CD4-positive, CD25-positive, alpha-beta regulatory T cell (primary cell): ENCODE measurements at places on chromosomes 1 and 21. TPM values are rescaled to one million over a fixed set of nuclear protein-coding genes. Genes with fewer than 3 reads are reported as not detected.

DNA sequence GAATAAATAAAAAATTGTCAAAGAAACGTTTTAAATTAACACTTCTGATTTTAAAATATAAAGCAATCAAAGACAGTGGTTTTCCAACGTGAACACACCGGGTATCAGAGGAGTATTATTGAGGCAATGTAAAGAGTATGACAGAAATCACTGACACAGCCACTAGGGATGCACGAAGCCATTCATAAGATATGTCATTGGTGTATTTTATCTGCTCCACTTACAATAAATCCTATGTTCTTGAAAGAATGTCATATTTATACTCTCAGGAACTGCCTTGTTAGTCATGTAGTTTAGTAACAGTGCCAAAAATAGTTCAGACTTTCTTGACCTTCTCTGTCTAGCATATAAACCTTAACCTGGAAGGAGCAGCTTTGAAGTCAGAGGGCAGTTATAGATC is 835.0 kb upstream of the NCAM2 start:
- no peak overlapping the region for H3K27ac ChIP-seq
- no peak overlapping the region for H3K4me3 ChIP-seq
- H3K4me1 ChIP-seq = no peaks in the 10 kb centered on the region
- H3K36me3 ChIP-seq = no peaks in the 10 kb centered on the region

GRCh38 chr21:22363504-22363903 is 1365.3 kb downstream of the NCAM2 start:
- H3K27me3 ChIP-seq = no peaks in the 10 kb centered on the region
- no peak overlapping the region for H3K4me3 ChIP-seq
- H3K36me3 ChIP-seq = no peaks in the 10 kb centered on the region

GRCh38 chr1:97423403-97423802 is 497.4 kb downstream of the DPYD start:
- no peaks in the 10 kb centered on the region for H3K27me3 ChIP-seq
- H3K36me3 ChIP-seq = peaks cover 2% of the 10 kb centered on the region
- no peak for DNase-seq
- H3K4me3 ChIP-seq = no peak overlapping the region

YIPF1 gene
- 16.0 TPM for total RNA-seq

ATP8B2 gene
- 267 TPM for total RNA-seq

SPATA45 gene
- not detected for total RNA-seq

DNA sequence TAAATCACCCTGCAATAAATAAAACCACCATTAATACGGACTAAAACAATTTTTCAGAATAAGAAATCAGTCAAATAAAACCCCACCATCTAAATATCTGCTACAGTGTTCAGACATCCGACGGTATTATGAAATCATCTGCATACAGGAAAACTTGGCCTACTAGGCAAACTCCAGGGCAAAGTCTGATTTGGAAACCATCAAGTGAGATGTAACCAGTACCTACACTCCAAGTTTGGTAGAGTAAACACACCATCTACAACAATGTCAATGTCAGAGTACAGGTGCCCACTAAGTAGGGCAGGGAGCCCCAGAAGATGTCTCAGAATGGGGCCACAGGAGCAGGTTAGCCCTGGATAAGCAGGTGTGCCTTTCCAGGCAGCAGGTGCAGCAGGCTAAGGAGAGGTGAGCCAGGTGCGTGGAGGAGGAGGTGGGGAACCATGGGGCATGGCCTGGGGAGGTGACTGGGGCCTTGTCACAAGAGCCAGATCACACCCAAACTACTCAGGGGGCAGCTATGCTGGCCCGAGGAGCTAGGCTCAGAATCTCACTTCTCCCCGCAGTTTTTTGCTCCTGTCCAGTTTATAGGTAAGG is 59.6 kb downstream of the CAPZB start:
- H3K4me1 ChIP-seq = peaks cover 50% of the 10 kb centered on the region
- H3K27me3 ChIP-seq = no peaks in the 10 kb centered on the region
- DNase-seq = no peak
- no peak overlapping the region for H3K4me3 ChIP-seq
- H3K27ac ChIP-seq = no peak overlapping the region

DNA sequence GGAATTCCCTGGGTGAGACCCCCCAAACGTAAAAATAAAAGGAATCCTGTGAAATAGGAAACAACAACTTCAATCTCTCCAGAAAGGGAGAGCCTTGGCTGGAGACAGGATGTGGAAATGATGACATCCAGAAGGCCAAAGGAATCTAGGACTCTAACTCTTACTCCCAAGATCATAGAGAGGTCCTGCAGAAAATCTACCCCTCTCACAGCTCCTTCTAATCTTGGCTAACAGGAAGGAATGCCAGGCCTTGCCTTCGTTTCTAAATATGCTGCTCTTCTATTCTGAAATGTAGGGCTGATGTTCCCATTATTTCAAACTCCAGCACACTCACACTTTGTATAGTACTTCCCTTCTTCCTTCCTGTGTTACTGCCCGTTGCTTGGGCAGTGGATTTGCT is 40.7 kb downstream of the ARHGEF11 start:
- no peak overlapping the region for H3K27ac ChIP-seq
- no peak overlapping the region for H3K4me3 ChIP-seq
- no peaks in the 10 kb centered on the region for H3K36me3 ChIP-seq
- H3K4me1 ChIP-seq = no peaks in the 10 kb centered on the region

GRCh38 chr1:25522031-25522655 is 21.3 kb upstream of the LDLRAP1 start:
- H3K4me3 ChIP-seq = no peak overlapping the region
- H3K27me3 ChIP-seq = no peaks in the 10 kb centered on the region
- H3K27ac ChIP-seq = no peak overlapping the region
- no peak for DNase-seq
- H3K4me1 ChIP-seq = peaks cover 5% of the 10 kb centered on the region

- no peaks in the 10 kb centered on the region for H3K27me3 ChIP-seq
- H3K4me1 ChIP-seq = no peaks in the 10 kb centered on the region
- no peak overlapping the region for H3K27ac ChIP-seq
- H3K4me3 ChIP-seq = no peak overlapping the region
Measured at GRCh38 chr1:30058970-30059369, 664.4 kb downstream of the MATN1 start.

DNA sequence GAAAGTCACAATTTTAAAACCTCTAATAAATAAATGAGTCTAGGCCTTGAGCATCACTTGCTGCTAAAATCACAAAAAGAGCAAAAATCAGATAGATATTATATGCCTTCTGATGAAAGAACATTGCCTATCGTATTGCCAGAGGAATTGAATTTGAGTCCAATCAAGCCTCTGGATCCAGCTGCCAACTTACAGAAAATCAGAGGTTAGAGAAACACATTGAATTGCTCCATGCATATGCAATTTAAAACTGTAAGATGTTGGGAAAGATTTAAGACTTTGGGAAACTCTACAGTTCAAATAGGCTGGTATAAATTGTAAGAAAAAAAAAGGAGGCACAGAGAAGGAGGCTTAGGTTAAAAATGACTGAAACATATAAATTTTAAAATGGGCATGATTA is 93.5 kb downstream of the TM2D1 start:
- DNase-seq = no peak
- no peaks in the 10 kb centered on the region for H3K27me3 ChIP-seq
- no peaks in the 10 kb centered on the region for H3K36me3 ChIP-seq
- no peak overlapping the region for H3K27ac ChIP-seq

- H3K4me1 ChIP-seq = no peaks in the 10 kb centered on the region
- H3K27ac ChIP-seq = no peak overlapping the region
- no peak overlapping the region for H3K4me3 ChIP-seq
- no peak for DNase-seq
- H3K27me3 ChIP-seq = peaks cover 2% of the 10 kb centered on the region
- no peaks in the 10 kb centered on the region for H3K36me3 ChIP-seq
Measured at GRCh38 chr1:62295921-62296491, 23.2 kb downstream of the KANK4 start.

DNA sequence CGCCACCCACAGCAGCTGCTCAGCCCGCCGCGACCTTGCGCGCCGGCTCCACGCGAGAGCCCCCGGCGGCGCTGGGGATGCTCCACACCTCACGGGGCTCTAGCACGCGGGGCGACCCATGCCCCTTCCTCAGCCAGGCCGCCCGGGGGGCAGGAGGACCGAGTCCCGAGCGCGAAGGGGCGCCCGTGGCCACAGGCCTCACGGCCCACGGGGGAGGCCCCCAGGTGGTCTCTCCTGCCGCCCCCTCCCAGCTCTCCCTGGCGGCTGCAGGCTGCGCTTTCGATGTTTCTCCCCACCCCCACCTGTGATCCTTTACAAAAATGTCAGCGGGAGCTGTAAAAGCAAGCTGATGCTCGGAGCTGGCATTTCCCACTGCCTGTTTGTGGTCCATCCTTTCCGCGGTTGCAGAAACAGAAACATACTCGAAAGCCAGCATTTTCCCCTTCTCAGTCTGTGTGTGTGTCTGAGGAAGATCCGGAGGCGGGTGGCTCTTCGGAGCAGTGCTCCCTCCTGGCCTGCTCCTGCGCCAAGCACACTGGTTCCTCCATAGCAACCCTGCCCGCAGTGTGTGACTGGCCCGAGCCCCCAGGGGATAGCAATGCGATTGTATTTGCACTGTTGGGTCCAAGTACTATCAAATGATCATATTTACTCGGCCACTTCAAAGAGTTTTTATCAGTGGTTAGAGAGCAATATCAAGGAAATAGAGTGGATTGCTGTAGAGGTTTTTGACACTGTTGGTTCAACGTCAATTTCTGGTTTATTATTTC is 2.1 kb downstream of the KIF26B start:
- no peaks in the 10 kb centered on the region for H3K36me3 ChIP-seq
- DNase-seq = peak; percentile 3
- H3K27me3 ChIP-seq = peaks cover 28% of the 10 kb centered on the region
- no peak overlapping the region for H3K27ac ChIP-seq
- H3K4me3 ChIP-seq = no peak overlapping the region

CFAP141 gene
- total RNA-seq = not detected

DNA sequence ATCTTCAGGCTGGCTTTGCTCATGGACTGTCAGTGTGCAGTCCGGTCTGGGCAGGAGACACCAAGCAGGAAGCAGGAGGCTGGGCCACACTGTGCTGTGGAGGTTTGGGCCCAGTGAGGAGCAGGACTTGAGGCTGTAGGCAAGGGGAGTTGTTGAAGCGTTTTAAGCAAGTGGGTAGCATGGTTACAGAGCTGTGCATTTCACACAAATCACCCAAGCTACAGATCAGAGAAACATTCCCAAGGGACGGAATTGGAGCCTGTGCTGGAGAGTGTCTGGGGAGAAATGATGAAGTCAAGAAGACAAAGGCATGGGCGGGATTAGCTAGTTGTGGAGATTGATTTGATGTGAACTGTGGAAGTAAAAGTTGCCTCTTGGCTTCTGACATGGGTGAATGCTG is 60.9 kb downstream of the KIF21B start:
- H3K27me3 ChIP-seq = no peaks in the 10 kb centered on the region
- H3K36me3 ChIP-seq = no peaks in the 10 kb centered on the region
- H3K4me3 ChIP-seq = no peak overlapping the region
- H3K27ac ChIP-seq = no peak overlapping the region
- no peak for DNase-seq
- H3K4me1 ChIP-seq = no peaks in the 10 kb centered on the region

G0S2 gene
- not detected for total RNA-seq

DNA sequence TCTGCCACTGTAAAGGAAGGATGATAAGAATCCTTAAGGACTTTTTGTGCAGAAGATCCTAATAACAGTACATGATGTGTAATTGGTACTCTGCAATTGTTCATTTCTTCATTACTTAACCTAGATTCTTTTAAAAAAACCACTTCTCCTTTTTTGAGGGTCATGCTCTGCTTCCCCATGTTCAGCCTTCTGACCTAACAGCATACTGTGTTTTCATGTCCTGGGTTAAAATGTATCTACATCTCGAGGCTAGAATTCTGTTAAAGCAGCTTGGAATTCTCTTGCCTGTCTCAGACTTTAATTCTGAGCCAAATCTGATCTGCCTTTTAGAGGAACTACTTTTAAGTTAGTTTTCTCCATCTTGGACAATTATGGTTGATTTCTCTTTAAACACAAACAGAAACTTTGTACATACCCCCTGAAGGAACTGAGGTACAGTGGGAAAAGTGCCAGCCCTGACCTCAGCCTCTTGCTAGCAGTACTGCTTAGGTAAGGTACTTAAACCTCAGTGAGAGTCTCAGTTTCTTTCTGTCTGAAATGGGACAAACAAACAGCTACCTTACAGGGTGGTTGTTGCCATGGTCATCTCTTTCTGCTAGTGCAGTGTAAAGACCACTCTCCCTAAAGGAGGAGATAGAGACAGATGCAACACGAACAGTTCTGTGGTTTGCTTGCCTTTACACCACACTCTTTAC is 103.2 kb upstream of the DYNLT5 start:
- H3K4me1 ChIP-seq = no peaks in the 10 kb centered on the region
- no peak overlapping the region for H3K27ac ChIP-seq
- no peak for DNase-seq
- H3K36me3 ChIP-seq = no peaks in the 10 kb centered on the region

DNA sequence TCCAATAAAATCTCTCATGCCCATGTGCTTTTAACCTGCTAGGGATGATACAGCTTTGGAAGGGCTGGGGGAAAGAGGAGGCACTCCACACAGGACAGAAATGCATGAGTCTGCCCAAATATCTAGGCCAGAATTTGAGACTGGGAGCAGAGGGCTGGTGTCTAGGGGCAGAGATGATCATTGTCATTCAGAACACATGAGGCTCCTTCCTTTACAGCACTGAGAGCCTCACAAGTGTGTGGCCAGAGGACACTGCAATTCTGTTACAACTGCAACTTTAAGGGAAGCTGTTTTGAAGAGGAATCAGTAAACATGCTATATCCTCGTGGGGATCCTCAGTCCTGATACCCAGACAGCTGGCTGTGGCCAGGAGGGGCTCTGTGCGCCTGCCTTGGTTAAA is 541.3 kb downstream of the OMA1 start:
- H3K27ac ChIP-seq = no peak overlapping the region
- no peak for DNase-seq
- no peaks in the 10 kb centered on the region for H3K4me1 ChIP-seq
- no peak overlapping the region for H3K4me3 ChIP-seq

MATN1 gene
- total RNA-seq = 1.9 TPM

- no peak overlapping the region for H3K27ac ChIP-seq
- H3K36me3 ChIP-seq = no peaks in the 10 kb centered on the region
- no peak overlapping the region for H3K4me3 ChIP-seq
- H3K4me1 ChIP-seq = peaks cover 22% of the 10 kb centered on the region
Measured at GRCh38 chr1:98044071-98044697, 123.3 kb upstream of the DPYD start.

NGF gene
- not detected for total RNA-seq

- no peak for DNase-seq
- H3K27ac ChIP-seq = no peak overlapping the region
- no peaks in the 10 kb centered on the region for H3K36me3 ChIP-seq
- H3K4me3 ChIP-seq = no peak overlapping the region
- H3K27me3 ChIP-seq = no peaks in the 10 kb centered on the region
Measured at GRCh38 chr1:222049176-222049575, 307.3 kb upstream of the DUSP10 start.

- H3K4me3 ChIP-seq = no peak overlapping the region
- no peaks in the 10 kb centered on the region for H3K27me3 ChIP-seq
Measured at GRCh38 chr1:237448042-237448441, 406.1 kb downstream of the RYR2 start.

GRCh38 chr1:245434280-245434679 is 279.5 kb downstream of the KIF26B start:
- DNase-seq = no peak
- no peaks in the 10 kb centered on the region for H3K36me3 ChIP-seq
- H3K27ac ChIP-seq = no peak overlapping the region
- no peaks in the 10 kb centered on the region for H3K27me3 ChIP-seq
